ENCODE measurements at places on chromosomes 16 and 17. TPM values are rescaled to one million over a fixed set of nuclear protein-coding genes. Genes with fewer than 3 reads are reported as not detected.

The GABARAP gene
- total RNA-seq: 218 TPM

The HAGH gene
- 38.4 TPM for total RNA-seq

The RPL26 gene
- total RNA-seq: 4,201 TPM

The SPATA22 gene
- not detected for total RNA-seq

The GTF3C1 gene
- total RNA-seq: 78.0 TPM

The CDH13 gene
- 0.56 TPM for total RNA-seq

The FOXN1 gene
- not detected for total RNA-seq

The ZKSCAN2 gene
- 5.8 TPM for total RNA-seq

DNA sequence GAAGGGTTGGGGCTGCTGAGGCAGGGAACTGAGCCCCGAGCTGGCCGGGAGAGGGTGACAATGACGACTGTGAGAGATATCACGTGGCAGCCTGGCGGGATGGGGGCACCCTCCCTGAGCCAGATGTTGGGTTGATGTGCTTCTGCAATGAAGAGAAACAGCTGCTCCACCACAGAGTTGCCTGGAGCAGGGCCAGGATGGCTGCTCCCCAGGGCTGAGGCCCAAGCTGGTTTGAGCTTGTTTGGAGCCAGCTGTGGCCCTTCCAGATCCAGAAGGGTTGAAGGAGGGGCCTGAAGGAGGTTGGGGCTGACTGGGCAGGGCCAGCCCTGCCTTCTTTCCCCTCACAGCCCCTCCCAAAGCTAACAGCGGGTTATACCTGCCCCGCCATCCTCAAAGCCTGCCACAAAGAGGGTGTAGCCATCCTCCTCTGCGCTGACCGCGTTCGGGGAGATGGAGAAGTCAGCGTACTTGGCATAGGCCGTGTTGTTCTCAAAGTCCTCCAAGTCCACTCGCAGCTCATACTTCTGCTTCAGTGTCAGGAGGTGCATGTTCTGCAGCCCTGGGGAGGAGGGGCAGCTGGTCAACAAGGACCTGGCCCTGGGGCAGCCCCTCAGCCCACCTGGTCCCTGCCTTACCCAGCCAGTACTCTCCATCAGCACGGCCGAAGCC is 2.1 kb downstream of the MFAP4 start:
- no peaks in the 10 kb centered on the region for H3K4me1 ChIP-seq
- no peak overlapping the region for H3K4me3 ChIP-seq

GRCh38 chr17:37787055-37787757 is 42.3 kb upstream of the HNF1B start:
- DNase-seq: no peak
- H3K4me1 ChIP-seq: peaks cover 16% of the 10 kb centered on the region
- H3K27me3 ChIP-seq: no peaks in the 10 kb centered on the region
- H3K36me3 ChIP-seq: no peaks in the 10 kb centered on the region
- no peak overlapping the region for H3K4me3 ChIP-seq
- H3K27ac ChIP-seq: no peak overlapping the region

- no peaks in the 10 kb centered on the region for H3K27me3 ChIP-seq
- H3K27ac ChIP-seq: no peak overlapping the region
- H3K4me3 ChIP-seq: no peak overlapping the region
- DNase-seq: no peak
These were observed 6.0 kb downstream of the CA4 start for GRCh38 chr17:60155815-60156214.

DNA sequence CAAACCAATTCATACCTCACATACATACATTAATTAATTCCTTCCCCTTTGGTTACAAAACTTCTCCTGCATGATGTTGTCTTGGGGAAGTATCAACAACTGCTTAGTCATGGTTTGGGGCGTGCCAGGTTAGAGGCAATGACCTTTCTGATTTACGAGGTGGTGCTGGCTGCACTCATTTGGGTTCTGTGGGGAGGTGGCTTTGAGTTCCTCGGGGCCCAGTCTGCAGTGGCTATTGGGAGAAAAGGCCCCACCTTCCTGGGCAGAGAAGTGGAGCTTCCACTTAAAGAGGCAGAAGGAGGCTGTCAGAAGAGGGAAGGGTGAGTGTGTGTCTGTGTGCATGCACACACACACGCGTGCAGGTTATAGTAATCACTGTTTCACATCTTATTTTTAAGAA is 10.2 kb upstream of the ETV4 start:
- DNase-seq: peak; percentile 43
- H3K4me1 ChIP-seq: no peaks in the 10 kb centered on the region
- H3K27me3 ChIP-seq: no peaks in the 10 kb centered on the region
- no peak overlapping the region for H3K27ac ChIP-seq

DNA sequence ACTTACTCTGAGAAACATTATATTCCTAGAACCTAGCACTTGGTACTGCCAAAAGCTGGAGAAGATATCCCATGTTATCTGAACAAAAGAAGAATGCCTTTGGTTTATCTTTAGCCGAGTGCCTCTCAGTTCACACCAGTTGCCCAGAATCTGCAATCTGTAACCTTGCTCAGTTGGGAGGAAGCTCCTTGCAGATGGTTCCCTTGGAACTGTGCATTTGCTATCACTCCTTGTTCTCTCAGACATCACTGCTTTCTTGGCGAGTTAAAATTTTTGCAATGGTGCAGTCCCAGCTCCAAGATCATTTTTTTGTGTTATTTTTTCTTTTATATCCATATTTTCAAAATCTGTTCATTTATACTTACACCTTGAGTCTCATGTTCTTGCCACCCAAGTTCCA is 446.5 kb downstream of the KCNJ2 start:
- H3K36me3 ChIP-seq: no peaks in the 10 kb centered on the region
- H3K4me3 ChIP-seq: no peak overlapping the region
- no peak overlapping the region for H3K27ac ChIP-seq

- DNase-seq: no peak
- H3K27me3 ChIP-seq: no peaks in the 10 kb centered on the region
- H3K4me3 ChIP-seq: no peak overlapping the region
- H3K4me1 ChIP-seq: no peaks in the 10 kb centered on the region
- H3K36me3 ChIP-seq: no peaks in the 10 kb centered on the region
These were observed 9.5 kb upstream of the MRC2 start for GRCh38 chr17:62617894-62618472.

DNA sequence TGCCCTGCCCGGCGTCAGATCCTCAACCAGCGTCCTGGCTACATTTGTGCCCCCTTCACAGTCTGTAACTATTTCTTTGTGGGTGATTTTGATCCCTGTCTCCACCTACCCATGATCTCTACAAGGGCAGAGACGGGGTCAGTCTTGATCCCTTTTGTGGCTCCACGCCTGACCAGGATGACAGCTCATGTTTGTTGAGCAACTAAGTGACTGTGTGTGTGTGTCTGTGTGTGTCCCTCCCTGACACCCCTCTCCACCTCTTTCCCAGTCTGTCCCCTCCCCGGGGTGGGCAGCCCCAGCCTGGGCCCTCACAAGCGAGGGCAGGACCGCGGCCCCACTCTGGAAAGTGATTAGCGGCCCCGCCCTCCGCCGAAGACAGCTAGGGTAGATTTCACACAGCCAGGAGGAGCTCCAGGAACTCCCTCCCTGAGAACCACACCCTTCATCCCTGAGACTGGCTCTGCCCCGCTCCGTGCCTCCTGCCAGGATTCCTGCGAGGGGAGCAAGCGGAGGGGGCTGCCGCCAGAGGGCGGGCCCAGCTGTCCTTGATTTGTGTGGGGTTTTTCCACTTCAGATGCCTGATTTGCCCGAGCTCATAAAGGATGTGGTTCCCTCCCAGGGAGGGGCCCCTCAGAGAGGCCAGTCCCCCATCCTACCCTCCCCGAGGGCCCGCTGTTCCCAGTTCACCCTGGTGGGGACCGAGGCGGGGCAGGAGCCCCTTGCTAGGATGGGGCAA is 5.3 kb upstream of the HS3ST6 start:
- no peaks in the 10 kb centered on the region for H3K4me1 ChIP-seq
- no peaks in the 10 kb centered on the region for H3K36me3 ChIP-seq
- no peaks in the 10 kb centered on the region for H3K27me3 ChIP-seq
- H3K27ac ChIP-seq: no peak overlapping the region

DNA sequence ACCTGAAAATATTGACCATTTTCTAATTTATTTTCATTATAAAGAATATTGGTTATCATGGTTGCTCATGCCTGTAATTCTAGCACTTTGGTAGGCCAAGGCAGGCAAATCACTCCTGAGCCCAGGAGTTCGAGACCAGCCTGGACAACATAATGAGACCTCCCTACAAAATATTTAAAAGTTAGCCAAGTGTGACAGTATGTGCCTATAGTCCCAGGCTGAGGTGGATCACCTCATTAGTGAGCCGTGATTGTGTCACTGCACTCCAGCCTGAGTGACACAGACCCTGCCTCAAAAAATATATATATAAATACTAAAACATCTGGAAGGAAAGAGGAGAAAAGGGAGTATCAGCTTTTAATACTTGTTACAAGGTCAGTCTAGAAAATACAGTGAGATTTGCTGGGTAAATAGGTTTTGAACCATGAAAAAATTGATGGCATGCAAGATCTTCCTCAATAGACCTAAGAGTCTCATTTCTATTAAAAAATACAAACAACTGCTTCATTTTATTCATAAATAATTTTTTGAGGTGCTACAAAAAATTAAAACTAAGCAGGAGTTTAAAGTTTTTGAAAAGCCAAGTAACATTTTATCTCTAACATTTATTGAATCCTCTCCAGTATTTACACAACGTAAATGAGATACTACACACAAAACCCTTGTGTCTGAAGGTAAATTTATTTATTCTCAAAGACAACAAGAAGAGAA is 47.7 kb downstream of the TUBD1 start:
- H3K4me1 ChIP-seq: peaks cover 31% of the 10 kb centered on the region
- H3K4me3 ChIP-seq: no peak overlapping the region
- no peak overlapping the region for H3K27ac ChIP-seq
- peaks cover 9% of the 10 kb centered on the region for H3K36me3 ChIP-seq
- H3K27me3 ChIP-seq: no peaks in the 10 kb centered on the region

DNA sequence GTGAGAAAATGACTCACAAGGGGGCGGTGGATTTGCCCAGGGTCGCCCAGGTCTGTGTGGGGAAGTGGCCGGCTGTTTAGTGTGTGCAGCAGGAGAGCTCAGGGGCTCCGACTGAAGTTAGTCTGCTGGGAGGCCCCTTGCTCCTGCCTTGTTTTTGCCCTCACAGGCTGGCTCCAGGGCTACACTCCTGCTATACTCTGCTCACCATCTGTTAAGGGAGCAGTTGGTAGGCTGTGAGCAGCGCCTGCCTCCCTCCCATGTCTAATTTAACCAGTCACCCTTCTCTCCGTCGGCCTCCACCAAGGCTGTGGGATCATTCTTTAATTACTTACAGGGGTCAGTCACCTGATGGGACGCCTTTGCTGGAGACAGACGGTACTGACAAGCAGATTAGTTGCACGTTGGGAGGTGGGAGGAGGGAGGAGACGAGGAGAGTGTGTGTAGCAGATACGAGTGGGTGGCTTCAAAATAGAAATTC is 35.5 kb downstream of the KSR1 start:
- H3K27ac ChIP-seq: no peak overlapping the region
- H3K36me3 ChIP-seq: no peaks in the 10 kb centered on the region
- peaks cover 7% of the 10 kb centered on the region for H3K4me1 ChIP-seq

DNA sequence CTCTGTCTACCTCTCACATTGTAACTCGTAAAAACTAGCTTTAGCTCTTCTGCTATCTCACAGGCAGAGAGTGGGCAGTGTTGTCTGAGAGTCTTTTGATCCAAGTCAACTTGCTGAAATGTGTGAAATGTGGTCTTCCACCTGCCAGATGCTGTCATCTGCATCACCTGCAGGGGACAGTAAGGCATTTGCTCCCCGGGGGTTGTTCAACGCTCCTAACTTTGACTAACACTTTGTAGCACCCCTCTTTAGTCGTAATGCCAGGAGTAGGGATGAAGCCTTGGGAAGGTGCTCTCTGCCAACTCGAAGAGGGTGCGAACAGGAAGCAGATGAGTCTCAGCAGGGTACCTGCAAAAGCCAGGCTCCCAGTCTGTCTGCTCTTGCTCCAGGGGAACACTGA is 36.1 kb downstream of the SNX11 start:
- no peak for DNase-seq
- no peaks in the 10 kb centered on the region for H3K4me1 ChIP-seq
- H3K27ac ChIP-seq: no peak overlapping the region
- no peaks in the 10 kb centered on the region for H3K36me3 ChIP-seq

- H3K27ac ChIP-seq: no peak overlapping the region
- DNase-seq: no peak
- H3K36me3 ChIP-seq: no peaks in the 10 kb centered on the region
- no peaks in the 10 kb centered on the region for H3K27me3 ChIP-seq
- no peaks in the 10 kb centered on the region for H3K4me1 ChIP-seq
These were observed 234.5 kb downstream of the C16orf78 start for GRCh38 chr16:49608098-49608497.

GRCh38 chr17:29827179-29827578 is 102.8 kb downstream of the SSH2 start:
- H3K27ac ChIP-seq: no peak overlapping the region
- peaks cover 30% of the 10 kb centered on the region for H3K4me1 ChIP-seq
- H3K36me3 ChIP-seq: no peaks in the 10 kb centered on the region
- no peak overlapping the region for H3K4me3 ChIP-seq

DNA sequence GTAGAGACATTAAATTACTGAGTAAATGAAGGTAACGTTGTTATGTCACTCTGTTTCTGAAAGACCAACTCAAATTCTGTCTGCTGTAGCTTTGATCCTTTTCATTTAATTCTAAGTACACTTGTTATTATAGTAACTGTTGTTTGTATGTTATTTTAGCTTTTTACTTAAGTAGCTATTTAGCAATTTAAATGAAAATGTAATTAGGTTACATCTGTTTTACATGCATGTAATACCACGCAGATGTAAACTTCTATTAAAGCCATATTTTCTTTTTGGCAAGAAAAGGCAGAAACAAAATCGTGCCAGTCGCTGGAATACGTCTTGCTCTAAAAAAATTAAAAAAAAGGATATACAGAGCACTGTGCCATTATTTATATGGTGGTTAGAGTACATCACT is 282.8 kb downstream of the FTO start:
- no peak overlapping the region for H3K27ac ChIP-seq
- H3K4me3 ChIP-seq: no peak overlapping the region
- no peaks in the 10 kb centered on the region for H3K27me3 ChIP-seq
- DNase-seq: no peak

All from Karpas-422 (cell line).